ENCODE measurements at places on chromosomes 7 and 10.

GRCh38 chr7:51126324-51126723, 190.3 kb downstream of the COBL start:
- DNase-seq, result no peak

- no peak for DNase-seq
These were observed 33.6 kb downstream of the DNMBP start for GRCh38 chr10:99975942-99976809.

GRCh38 chr7:33918438-33919143, 13.3 kb downstream of the BMPER start:
- no peak for DNase-seq

DNA sequence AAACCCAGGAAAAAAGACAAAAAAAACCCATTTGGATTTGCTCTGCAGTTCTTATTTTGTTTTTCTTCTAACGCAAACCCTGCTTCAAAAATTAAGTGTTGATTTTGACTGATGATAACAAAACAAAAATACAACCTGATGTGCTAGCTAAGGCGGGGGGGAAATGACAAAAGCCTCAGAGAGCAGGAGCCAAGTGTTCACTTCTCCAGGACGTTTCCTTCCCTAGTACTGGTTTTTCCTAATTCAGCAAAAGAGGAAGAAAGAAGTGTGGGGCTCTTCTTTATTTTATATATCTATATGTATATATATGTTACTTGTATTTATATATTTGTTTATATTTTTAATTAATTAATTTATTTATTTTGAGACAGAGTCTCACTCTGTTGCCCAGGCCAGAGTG, 28.0 kb downstream of the SNX10 start:
- DNase-seq, result no peak

- no peak for DNase-seq
These were observed 32.4 kb upstream of the MTPN start for GRCh38 chr7:136009488-136010079.

DNA sequence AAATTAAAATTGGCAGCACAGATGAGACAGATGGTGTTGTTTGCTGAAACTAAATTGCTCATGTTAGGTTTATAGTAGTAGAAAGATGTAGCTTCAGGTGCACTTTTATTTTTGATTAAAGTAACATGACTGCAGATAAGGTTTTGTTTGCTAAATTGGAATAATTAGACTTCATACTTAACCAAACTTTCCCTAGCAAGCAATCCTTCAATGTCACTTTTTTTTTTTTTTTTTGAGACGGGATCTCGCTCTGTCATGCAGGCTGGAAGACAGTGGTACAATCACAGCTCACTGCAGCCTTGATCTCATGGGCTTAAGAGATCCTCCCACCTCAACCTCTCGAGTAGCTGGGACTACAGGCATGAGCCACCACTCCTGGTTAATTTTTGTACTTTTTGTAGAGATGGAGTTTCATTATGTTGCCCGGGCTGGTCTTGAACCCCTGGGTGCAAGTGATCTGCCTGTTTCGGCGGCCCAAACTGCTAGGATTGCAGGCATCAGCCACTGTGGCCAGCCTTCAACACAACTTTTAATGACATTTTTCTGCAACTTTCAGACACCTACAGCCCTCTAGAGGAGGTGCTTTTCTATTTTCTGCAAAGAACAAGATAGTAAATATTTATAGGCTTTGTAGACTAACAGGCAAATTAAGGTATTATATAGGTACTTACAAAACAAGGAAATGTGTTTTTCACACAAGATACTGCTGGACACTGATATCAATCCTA, 84.8 kb upstream of the CCNY start:
- no peak for DNase-seq

GRCh38 chr7:4468320-4469102, 213.6 kb upstream of the FOXK1 start:
- DNase-seq, result no peak

DNA sequence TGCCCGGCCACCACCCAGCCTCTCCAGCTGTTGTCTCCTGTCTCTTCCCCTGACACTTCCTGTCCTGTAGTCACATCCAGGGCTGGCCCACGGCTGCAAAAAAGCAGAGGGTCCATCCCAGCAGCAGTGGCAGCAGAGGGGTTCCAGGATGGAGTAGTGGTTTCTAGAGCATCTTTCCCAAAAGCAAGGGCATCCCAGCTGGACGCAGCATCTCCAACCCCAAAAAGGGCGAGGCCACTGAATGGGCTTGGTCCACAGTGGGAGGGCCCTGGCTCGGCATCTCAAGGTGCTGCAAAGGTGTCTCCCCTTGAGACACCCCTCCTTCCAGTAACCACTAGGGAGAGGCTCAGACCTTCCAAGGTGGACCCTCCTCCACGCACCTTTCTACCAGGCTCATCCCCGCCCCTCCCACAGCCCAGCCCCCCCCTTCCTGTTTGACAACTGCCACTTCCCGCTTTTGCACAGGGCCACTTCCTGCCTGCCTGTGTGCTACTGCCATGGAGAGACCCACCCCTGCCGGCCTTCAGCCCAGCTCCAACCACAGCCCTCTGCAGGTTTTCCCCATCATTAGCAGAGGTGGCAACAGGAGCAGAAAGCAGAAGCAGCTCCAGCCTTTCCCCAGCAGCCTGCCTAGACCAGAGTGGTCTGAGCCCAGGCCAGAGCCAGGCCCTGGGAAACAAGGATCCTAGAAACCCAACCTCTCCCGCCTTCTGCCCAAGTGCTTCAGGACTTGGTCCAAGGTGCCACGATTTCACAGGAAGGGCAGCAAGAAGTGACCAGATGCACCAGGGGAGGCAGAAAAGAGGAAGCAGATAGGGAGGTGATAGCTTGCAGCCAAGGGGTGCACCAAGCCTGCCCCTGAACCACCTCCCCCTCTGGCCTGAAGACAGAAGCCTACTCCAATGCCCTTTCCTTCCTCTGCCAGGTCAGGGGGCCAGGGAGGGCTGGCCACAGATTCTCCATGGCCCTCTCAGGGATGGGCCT, 8.6 kb downstream of the CAMK2G start:
- DNase-seq, result peak; percentile 30

DNA sequence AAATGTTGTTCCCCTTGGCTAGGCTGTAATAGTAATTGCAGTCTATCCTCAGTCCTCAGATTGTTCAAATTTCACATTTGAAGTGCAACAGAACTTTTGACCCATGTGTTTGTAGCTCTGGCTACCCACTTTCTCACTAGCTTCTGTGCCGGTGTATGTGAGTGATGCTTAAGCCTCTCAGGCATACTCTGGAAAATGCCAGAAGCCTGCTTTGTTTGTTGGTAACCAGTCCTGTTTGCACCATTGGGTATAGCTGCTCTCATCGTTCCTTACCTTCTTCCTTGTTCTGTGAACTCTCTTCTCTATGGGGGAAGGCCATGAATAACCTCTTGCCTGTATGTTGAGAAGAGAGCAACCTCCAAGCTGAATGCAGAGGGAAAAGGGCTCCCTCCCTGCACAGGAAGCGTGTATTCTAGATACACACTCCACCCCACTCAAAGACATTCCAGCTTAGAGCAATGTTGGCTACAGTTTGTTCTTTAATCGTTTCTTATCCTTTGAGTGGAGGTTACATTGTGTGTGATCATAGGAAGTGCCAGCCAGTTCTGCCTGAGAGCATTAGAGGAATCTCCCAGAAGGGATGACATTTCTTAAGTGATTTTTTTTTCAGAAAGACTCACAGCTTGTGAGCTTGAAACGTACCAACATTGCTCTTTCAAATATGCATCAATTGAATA, 40.5 kb downstream of the C1QL3 start:
- DNase-seq, result no peak

DNA sequence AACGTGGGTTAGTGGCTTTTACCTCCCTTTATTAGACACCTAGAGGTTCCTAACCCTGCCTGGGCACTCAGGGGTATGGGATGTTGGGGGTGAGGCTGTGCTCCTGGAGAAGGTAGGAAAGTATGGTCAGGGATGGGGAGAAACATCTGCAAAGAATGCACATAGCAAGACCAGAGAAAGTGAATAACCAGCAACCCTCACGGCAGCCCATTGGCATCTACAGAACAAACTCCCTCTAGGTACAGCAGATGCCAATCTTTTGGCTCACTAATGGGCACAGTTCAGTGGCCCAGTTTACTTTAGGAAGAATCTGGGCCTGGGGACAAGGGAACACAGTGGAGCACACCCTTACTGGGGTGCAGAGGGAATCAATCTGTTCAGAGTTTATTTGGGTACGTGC, 143.9 kb downstream of the JAZF1 start:
- DNase-seq, result no peak

- peak; percentile 48 for DNase-seq
These were observed 145.3 kb upstream of the PRSS1 start for GRCh38 chr7:142603870-142604448.
